Stimulated activated naive CD4-positive, alpha-beta T cell (primary cell): ENCODE measurements at places on chromosomes 16 and 17.
A peak's percentile ranks its signal among the peaks of the same experiment; 100 is the strongest.

GRCh38 chr16:24917236-24917635, 71.5 kb downstream of the SLC5A11 start:
- no peak for DNase-seq

GRCh38 chr16:81170824-81171223, 67.7 kb upstream of the BCO1 start:
- DNase-seq, result no peak

- no peak for DNase-seq
Observed at GRCh38 chr17:71975331-71975801, 145.5 kb upstream of the SOX9 start.

DNA sequence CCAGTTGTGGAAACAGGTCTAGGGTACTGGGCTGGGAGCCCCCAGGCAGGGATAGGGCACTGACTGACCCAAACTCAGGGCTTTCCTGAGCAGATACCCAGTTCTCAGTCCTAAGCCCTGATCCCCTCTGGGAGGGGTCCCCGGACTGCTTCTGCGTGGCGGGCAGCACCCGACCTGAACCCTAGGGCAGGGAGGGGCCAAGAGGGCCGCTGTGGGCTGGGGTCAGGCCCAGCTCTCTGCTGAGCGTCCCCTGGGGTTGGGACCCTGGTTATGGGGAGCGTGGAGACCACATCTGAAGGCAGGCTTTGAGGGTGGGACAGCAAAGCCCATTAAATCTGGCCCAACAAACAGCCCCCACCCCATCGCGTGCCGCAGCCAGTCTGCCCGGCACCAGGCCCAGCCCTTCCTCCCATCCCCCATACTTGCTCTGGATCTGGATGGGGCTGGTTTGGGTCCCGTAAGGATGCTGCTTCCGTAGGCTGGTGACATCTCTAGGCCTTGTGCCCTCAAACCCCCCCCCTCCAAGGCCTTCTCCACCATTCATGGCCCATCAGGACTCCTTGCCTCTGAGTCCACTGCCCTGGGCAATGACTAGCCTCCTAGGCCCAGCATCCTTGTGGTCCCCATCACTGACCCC, 691 bp upstream of the FAM83G start:
- DNase-seq, result no peak

DNA sequence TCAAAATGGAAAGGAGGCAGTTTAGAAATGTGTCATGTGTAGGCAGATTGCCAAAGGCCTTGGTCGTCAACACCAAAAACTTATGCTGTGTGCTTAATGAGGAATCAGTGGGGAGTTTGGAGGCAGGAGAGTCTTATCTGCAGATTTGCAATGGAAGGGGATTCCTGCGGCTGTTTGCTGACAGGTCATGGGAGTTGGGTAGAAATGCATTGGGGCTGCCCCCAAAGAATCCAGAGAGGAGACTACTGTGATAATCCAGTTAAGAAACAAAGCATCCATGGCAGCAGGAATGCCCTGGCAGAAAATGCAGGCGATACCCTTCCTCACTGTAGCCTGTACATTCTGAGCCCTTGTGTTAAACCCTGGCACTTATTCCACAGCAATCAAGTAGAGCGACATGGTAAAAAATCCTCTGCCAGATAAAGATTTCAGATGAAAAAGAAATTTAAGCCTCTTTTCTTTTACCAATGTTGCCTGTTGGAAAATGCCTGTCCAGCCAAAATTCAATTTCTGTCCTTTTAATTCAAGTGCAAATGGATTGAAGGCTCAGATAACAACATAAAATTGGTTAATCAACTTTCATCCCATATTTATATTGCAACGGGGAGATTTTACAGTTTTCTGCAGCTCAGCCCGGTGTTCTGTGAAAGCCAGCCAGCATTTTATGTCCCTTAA, 491.0 kb upstream of the CDH5 start:
- no peak for DNase-seq

DNA sequence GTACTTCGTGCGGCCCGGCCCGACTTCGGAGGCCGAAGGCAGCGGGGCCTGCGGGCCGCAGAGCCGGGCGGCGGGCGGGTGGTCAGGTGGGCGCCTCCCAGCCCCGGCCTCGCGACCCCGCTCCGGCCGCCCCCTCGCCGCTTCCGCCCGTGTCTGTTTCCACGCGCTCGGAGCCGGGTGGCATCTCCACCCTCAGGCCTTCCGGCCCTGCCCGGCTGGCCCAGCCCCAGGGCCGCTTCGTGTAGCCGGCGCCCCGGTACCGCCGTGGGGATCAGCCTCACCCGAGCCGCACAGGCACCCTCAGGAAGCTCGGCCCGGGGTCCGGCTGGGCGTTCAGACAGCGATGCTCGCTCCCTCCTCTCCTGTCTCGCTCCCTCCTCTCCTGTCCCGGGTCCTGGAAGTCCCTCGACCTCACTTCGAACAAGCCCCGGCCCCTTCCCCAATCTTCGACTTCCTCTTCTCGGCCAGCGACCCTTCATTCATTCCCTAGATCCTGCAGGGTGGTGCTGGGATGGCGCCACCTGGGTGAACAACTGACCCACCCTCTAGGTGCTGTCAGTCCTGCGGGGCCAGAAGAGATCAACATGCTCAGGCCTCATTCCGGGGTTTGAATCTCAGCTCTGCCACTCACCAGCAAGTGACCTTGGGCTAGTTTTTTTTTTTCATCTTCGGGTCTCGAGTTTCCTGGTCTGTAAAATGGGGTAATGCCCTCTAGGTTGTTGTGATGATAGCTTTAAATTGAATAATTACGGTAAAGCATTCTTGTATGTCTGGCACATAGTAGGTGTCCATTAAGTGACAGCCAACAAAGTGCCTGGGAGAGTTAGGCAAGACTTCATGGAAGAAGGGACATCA, 610 bp downstream of the VPS4A start:
- DNase-seq, result peak; percentile 23

GRCh38 chr17:71983828-71984227, 137.0 kb upstream of the SOX9 start:
- DNase-seq, result no peak

- no peak for DNase-seq
Observed at GRCh38 chr16:57686577-57686976, 8.0 kb upstream of the DRC7 start.

- DNase-seq, result no peak
Observed at GRCh38 chr16:70779361-70779760, 21.6 kb downstream of the VAC14 start.

DNA sequence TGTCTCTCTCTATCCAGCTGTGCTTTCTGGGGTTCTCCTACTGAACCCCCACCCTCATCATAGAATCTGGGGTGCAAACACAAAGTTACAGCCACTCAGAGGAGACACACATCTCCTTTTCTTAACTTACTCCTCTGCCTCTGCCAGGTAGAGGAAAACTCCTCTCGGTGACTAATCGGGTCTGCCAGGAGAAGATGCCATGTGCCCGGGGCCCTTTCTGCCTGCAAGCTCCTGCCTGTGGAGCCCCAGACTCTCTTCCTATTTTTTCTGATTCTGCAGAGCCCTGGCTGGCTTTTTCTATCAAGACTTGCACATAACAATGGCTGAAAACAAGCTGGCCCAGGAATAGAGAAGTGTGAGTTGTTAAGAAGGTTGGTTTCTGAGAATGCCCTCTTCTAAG, 10.4 kb downstream of the SLC6A4 start:
- DNase-seq, result no peak

GRCh38 chr17:55769625-55770000, 18.8 kb downstream of the PCTP start:
- DNase-seq, result no peak

GRCh38 chr16:22924492-22924891, 110.5 kb downstream of the HS3ST2 start:
- no peak for DNase-seq

DNA sequence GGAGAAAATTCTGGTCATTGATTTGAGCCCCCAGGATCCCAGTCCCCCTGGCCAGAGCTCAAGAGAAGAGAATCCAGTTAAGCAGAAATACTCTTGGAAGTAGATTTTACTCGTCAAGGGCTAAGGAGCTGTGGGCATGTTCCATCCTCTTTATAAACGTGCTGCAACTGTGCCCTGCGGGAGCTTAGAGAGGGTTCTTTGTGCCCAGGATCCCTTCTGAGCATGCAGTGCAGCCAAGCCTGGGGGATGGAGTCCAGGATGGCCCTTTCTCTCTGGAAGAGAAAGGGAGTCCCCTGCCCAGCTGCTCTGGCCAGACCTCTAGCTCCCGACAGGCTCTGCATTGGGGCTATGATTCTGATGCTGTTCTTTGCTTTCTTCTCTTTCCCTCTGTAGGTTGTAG, 9.5 kb upstream of the LGALS9 start:
- no peak for DNase-seq

DNA sequence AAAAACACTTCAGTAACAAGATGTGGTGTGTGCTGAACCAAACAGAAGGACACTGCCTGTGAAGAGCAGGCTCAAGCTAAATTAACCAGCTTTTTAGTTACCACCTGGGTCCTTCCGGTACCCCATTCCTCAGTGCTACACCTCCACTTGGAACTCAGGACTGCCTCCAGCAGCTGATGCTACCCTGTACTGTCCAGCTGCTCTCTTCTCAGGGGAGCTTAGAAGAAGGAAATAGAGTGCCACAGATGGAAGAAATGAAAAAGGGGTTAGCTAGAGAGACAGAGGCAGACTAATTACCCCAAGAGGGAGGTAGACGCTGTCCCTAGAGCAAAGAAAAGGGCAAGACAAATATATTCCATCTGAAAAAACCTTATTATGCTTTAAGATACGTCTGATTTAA, 5.7 kb downstream of the MED13 start:
- no peak for DNase-seq

DNA sequence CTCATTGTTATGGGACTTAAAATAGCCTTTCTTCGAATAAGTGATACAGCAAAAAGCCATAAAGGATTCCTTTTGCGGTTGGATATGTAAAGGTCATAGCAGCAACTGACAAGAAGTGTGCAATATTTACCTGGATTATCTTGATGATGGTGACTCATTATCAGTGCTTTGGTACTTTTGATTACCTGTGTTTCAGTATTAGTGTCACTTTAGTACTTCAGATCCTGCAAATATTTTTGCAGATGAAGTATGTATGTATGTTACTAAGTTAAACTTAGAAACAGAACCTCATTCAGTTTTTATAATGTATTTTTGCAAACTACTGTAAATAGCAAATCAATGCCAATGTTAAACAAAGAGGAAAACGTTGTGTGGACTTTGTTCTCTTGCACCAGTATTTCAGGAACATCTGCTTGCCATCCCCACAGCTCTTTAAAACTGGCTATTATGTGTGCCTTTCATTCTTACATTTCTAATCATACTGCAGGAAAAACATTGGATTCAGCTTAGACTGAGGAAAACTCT, 10.5 kb downstream of the CNEP1R1 start:
- DNase-seq, result no peak

GRCh38 chr17:1882836-1883235, 53.0 kb downstream of the RPA1 start:
- no peak for DNase-seq

DNA sequence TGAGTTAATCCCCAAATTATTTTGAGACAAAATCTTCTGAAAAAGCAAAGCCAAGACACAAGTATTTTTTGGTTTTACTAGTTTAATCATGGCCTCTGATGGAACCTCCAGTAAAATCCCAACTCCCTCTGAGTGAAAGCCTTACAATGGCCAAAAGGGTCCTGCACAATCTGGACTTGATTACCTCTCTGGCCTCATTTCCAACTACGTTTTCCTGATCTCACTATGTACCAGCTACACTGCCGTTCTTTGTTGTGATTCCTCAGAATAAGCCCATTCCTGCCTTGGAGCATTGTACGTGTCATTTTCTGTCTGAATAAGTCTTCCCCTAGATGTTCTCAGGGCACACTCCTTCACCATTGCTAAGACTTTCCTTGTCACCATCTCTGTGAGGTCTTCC, 37.3 kb downstream of the SPOP start:
- DNase-seq, result no peak

DNA sequence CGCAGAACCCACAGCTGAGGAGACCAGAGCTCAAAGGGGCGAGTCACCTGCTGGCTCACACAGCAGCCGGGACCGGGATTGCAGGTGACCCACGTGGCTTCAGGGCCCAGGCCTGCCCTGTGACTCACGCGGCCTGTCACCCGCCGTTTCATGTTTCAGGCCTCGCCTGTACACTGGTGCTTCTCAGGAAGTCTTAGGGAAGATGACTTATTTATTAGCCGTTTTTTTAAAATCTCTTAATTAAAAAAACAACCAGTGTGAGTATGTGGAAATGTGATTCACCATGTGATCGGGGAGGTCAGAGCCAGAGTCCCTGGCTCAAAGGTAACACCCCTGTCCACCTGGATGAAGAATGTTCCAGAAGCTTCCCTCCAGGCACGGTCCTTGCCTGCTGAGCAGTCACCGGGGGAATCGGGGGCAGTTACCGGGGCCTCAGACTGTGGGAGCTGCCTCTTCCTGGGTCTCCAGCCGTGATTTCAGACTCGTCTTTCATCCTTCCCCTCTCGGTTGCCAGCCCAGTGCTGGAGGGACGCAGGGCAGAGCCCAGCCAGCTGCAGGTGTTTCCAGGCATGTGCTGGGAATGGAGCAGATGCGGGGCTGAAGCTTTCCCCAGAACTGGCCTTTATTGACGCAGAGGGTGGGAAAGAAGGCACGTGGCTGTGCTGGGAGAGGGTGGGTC, 49.3 kb downstream of the CMIP start:
- no peak for DNase-seq

GRCh38 chr17:49227436-49228261, 2.9 kb downstream of the PHOSPHO1 start:
- peak; percentile 64 for DNase-seq

DNA sequence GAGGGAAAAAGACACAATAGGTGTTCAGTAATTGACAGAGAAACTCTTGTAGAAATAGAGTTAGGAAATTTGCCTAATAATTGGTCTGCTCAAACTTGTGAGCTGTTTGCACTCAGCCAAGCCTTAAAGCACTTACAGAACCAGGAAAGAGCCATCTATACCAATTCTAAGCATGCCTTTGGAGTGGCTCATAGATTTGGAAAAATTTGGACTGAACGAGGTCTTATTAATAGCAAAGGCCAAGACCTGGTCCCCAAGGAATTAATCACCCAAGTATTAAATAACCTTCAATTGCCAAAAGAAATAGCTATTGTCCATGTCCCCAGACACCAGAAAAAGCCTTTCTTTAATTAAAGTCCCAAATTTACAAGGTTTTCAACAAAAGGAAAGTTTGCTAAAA, 90.3 kb downstream of the EMP2 start:
- DNase-seq, result no peak

GRCh38 chr16:71364133-71364681, 5.7 kb downstream of the CALB2 start:
- no peak for DNase-seq

GRCh38 chr16:46582313-46582712, 38.9 kb downstream of the SHCBP1 start:
- DNase-seq, result no peak

GRCh38 chr16:70691223-70692129, 5.6 kb upstream of the MTSS2 start:
- no peak for DNase-seq

GRCh38 chr16:15054357-15055140, 1.3 kb downstream of the NTAN1 start:
- DNase-seq, result no peak

GRCh38 chr17:39150104-39150634, 1.3 kb downstream of the PLXDC1 start:
- DNase-seq, result no peak

DNA sequence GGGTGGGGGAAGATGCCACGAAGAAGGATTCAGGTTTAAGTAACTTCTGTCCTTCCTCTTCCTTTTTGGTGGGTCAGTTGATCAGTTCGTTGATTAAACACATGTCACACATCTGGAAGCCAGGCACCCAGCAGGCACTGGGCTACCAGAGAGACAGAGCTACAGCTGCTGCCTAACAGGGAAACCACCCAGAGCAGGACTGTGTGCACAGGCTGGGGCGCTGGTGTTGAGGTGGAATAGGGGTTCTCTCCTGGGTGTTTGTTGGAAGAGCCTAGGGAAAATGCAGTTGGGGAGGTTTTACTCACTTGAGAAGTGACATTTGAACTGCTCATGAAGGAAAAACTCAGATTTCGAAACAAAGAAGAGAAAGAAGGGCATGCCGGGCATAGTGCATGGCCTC, 152.4 kb downstream of the IRX5 start:
- DNase-seq, result no peak
